Stimulated activated CD4-positive, alpha-beta T cell treated with anti-CD3 and anti-CD28 coated beads, TNF-alpha, amount 100 ng/mL, for 48 hours (primary cell): ENCODE measurements at places on chromosomes 16 and 17.

DNA sequence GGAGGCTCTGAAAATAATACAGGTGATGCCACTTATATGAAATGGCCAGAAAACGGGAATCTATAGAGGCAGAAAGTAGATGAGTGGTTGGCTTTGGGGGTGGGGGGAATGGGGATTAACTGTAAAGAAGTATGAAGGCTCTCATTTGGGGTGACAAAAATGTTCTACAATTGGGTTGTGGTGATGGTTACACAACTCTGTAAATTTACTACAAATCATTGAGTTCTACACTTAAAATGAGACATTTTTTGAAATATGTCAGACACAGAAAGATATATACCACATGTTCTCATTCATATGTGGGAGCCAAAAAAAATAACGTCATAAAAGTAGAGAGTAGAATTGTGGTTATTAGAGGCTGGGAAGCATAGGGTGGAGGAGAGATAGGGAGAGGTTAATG, 25.7 kb downstream of the ARHGAP17 start:
- DNase-seq, result no peak

GRCh38 chr17:49069585-49070273, 62.8 kb upstream of the B4GALNT2 start:
- no peak for DNase-seq

- no peak for DNase-seq
These were observed 2.1 kb upstream of the MRPL28 start for GRCh38 chr16:372302-372983.

DNA sequence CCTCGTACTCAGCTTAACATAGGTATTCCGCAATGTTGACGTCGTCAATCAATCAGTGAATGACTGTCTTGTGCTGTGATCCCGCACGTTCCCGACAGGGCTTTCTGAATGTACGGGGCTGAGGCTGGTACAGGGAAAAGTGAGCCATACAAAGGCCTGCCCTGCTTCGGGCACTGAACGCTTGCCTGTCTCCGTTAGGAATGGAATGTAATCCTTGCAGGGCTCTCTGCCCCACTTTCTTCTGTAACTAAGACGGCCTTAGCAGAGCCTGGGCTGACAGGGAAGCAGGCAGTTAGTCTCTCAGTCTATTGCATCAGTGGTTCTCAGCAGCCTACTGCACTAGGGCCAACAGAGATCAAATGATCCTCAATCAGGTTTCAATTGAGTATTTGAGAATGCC, 16.2 kb upstream of the MYH3 start:
- no peak for DNase-seq

DNA sequence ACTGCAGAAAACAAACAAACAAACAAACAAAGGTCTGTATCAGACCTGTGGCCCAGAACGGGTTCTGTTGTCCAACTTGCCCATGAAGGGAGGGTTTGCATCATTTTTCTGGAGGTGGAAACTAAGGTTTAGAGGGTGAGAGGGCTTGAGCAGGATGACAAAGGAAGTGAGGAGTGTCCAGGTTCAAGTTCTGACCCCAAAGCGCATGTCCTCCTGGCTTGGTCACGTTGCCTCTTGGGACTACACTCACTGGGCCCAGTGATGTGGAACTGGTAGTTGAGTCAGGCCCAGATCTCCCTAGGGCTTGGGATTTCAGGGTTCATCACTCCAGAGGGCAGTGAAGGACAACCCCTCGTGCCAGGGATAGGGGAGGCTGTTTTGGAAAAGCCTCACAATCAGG, 1.8 kb downstream of the SREBF1 start:
- DNase-seq, result no peak

DNA sequence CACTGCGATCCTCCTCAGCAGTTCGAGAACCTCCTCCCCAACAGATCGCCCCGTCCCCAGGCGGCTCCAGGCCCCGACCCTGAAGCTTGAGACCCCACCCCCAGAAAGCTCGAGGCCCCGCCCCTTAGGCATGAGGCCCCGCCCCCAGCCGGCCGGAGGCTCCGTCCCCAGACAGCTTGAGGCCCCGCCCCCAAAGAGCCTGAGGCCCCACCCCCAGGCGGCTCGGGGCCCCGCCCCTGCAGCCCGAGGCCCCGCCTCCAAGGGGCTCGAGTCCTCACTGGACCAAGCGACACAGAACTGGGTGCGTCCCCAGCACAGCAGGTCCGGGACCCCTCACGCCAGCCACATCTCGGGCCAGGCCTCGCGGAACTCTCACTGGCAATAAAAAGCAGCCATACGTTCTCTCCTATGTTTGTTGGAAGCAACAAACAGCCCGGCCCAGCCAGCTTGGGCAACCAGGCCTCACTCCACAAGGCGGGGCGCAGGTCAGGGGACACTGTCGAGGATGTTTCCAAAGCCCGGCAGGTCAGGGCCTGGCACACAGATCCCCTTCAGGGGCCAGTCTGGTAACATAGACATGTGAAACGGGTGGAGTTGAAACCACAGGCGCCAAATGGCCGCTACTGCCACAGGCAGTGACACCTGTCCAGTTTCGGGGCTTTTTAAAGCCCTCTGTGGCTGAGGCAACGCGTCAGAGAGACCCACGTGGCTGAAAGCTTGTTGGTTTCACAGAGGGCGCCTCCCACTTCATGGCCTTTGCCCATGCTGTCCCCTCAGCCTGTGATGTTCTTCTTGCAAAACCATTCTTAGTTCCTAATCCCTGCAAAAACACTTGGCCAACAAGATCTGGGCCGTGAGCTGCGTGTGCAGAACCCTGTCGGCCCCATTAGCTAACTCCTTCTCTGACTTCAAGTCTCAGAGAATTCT, 224.2 kb downstream of the PARN start:
- no peak for DNase-seq
